ENCODE measurements at places on chromosomes 2 and 18.

- no peak for DNase-seq
Observed at GRCh38 chr18:63930773-63931354, 18.2 kb upstream of the HMSD start.

- peak; percentile 24 for DNase-seq
Observed at GRCh38 chr2:223101340-223102039, 49.5 kb downstream of the KCNE4 start.

- DNase-seq: no peak
Observed at GRCh38 chr2:187915810-187916209, 361.6 kb upstream of the TFPI start.

DNA sequence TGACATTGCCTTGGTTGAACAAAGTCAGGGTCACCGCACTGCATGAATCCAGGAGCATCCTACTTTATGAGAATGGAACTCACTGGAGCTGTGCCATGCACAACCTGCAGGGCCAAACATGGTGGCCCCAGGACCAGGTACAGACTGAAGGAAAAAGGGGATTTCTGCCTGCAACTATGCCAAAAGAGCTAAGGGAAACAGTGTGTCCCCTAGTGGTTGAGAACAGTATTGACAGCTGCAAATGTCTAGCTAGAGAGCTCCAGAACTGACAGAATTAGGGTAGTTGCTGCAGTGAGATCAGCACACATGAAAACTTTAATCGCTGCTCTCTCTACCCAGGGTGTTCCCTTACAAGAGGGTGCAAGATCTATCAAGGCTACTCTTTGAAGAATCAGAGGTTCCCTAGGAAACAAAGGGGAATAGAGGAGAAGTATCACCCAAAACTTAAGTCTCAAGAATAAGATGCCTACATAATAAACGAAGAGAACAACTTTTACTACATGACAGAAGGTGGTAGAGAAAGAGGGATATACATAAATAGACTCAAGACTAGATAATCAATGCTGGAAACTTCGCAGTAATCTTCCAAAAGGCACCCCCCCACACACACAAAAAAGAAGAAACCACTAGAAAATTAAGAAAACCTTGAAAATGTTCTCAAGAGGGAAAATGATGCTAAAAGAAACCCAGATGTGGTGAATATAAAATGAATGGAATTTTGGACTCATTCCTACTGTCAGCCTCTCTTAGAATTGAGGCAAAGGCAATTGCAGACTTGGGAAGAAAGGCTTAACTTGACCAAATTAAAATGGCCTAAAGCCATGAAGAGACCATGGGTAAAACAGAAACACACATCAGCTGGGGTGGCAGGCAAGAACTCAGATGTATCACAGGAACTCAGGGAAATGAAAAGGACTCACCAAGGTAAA lies 43.6 kb upstream of the IHH start:
- DNase-seq: peak; percentile 44

DNA sequence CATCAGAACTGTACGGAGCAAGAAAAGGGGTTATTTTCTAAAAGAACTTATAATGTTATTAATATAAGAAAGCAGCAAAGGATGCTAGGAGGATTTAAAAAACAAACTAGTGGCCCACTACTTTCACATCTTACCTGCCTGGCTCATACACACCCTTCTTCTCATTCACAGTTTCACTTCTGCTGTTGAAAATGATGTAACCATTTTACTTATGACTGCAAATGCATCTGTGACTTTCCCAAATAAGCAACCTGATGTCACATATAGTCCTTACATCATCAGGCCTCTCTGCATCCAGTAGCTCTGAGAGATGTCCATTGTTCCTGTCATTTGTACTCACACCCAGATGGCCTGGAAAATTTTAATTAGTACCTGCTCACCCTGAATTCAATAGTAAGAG lies 101.8 kb upstream of the MYO3B start:
- DNase-seq: no peak

DNA sequence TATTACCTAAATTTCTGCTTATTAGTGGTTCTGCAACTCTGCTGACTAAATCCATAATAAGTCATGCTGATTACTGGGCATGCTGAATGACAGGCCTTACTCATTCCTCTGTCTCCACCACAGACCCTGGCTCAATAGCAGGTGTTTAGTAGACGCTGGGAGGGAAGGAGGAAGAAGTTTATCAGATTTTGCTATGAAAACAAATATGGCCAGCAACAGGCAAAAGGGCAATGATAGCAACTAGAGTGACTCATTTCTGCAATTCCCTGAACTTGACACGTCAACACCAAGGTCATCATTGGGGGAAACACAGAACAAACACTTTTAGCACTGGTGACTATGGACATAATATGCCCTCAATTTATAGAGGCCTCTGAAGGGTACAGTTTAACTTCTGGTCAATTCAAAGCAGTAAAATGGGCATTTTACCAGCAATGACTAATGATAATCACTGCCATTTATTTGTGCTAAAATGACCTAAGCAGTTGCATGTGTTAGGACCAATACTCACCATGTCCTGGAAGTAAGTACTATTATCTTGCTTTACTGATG lies 35.2 kb downstream of the TMEM163 start:
- DNase-seq: no peak

DNA sequence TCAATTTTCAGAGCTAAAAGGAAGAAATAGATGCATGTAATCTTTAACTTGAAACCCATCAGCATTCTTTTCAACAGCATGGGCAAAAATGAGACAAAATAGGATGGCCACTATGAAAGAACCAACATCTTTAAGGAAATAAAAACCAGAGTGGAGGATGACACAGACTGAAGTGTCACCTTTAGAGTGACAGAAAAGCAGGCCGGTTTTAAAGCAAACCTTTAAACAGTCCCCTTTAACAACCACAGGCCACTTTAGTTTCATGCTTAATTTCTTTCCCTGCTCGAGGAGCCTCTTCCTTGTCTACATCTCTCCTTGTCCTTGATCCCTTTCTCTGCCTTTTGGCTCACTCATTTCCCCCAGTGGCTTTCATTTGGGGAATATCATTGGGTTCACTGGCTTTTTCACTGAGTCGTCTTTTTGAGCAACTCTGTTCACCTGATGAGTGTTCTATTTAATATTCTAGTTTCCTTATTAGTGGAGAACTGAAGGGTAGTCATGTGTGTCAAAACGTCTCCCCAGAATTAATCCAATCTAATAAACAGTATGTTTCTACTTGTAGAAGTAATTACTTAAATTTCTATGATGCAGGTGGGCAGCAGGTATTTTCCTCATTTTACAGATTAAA lies 72.5 kb downstream of the DOCK10 start:
- no peak for DNase-seq

- no peak for DNase-seq
Observed at GRCh38 chr2:66001538-66001937, 433.4 kb upstream of the MEIS1 start.

GRCh38 chr2:172046866-172047565 lies 38.3 kb upstream of the DLX1 start:
- no peak for DNase-seq

DNA sequence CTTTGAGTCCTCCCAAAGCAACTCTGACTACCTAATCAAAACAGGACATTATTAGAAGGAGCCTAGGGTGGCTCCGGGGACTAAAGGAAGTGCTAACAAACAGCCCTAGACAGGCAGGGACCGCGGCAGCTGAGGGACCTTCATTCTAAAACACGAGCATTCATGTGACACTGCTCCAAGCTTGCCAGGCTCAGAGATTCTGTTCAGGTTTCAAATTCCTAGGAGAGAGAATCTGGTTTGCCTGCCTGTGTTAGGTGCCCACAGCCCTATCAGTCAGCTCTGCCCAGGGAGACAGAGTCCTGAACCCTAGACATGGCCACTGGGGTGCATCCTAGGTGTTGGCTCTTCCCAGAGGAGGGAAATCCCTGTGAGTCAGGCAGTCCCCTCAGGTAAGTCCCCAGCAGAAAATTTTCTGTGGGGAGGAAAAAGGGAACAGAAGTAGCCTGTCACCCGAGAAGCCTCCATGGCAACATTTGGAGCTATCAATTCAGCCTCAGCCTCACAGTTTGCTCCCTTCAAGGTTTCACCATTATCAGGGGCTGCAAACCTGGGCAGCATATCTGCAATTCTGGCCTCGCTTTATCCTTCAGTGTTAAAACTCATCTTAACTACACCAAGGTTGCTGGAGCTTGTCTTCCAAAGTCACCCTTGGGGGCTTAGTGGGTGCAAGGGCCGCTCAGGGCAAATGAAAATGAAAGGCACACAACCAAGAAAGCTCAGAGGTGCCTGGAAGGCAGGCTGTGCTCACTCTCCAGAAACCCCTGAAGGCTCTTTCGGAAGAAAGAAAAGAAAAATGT lies 28.6 kb downstream of the PCBP1 start:
- no peak for DNase-seq

DNA sequence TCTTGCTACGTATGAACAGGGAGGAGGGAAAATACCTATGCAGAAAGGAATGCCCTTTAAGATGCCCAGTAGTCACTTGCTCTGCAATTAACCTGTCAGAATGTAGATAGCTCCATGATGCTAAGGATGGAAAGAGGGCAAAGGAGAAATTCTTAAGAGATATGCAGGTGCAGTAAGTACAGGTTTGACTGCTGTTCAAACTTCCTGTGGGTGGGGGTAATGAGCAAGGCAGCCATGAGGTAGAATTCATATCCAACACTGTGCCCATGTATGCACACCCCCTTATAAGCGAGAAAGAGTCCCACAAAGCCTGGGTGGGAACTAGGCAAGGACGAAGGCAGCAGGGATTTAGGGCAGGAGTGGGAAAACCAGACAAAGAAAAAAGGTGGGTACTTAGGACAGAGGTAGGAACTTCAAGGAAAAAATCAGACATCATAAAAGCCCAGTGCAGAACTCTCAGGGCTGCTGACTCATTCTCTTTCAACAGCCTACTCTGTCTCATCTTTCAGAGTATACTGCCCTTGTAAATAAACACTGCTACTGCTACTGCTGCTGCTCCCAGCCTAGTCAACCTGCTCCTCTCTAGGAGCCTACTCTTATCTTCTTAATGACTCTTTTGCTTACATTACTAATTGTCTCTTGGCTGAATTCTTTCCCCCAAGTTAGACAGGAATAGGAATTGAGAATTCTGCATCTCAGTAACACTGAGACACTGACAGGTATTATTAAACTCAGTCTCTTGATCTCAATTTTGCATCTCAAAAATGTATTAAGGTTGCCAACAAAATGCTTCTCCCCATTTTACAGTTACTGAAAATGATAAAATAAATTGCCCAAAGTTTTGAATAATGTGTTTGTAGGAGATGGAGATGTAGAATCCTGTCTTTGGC lies 189.0 kb downstream of the PTH2R start:
- DNase-seq: peak; percentile 15

All from NCI-H1105 treated with DMSO at 0.1 percent for 48 hours (cell line).